Activated T-helper 9 cell treated with anti-CD3 and anti-CD28 coated beads, Interleukin-2, amount 50 U/mL, for 16 hours (primary cell): ENCODE measurements at places on chromosomes 2 and 18.
A peak's percentile ranks its signal among the peaks of the same experiment; 100 is the strongest.

DNA sequence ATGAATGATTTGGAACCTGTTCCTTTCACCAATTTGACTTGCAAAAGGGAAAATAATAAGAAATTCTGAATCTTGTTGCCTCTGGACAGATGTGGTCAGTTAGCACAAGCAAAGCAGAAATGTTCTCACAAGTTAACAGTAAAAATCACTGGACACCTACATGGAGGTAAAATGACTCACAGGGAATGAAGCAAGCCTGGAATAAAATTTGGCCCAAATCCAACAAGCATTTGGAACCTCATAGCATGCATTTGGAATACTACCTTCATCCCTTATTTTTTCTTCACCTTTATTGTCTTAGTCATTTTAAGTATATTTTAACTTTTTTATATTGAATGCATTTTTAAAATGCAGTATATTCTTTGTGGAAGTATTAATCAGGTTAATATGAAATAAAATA, 602.9 kb downstream of the ARHGAP15 start:
- DNase-seq: no peak

DNA sequence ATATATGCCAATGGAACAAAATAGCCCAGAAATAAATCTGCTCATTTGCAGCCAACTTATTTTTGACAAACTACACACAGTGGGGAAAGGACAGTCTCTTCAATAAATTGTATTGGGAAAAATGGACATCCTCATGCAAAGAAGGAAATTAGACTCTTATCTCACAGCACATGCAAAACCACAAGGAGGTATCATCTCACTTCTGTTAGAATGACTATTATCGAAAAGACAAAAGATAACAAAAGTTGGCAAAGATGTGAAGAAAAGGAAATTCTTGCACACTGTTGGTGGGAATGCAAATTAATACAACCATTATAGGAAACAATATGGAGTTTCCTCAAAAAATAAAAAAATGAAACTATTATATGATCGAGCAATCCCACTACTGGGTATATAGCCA, 16.3 kb upstream of the WDR75 start:
- DNase-seq: no peak

DNA sequence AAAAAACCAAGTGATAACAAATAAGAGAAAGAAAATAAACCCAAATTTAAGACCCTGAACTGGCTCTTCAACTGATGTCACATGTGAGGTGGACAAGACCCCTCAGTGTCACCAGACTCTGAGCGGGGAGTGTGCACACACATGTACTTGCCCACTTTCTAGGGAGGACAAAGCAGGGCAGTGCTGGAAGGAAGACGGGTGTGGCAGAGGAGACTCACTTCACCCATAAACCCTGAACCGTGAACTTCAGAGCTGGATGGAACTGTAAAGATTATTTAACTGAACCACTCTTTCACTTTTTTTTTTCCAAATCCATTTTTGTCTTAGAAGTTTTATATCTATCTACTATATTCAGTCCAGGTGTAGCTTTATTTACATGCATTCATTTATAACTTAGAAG, 12.3 kb downstream of the PLA2R1 start:
- no peak for DNase-seq

GRCh38 chr2:233164967-233165366, 86.5 kb upstream of the ATG16L1 start:
- no peak for DNase-seq

- no peak for DNase-seq
These were observed 26.5 kb upstream of the CREB1 start for GRCh38 chr2:207503234-207503633.

DNA sequence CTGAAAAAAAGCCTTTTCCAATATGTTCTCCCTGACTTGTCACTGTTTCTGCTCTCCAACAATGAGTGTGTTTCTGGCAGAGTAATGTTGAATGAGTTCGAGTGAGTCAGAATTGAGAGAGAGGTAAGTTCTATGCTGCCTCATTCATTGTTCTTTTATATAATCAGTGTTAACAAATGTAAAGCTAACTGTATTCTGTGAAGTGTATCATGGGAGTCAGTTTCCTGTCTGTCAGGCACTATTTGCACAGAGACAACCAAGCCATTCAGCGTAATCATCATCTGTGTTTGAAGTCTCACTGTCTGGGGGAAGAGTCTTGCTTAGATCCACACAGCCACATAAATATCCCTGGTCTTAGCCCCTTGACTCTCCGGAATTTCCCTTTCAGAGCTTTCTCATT, 22.0 kb upstream of the UPP2 start:
- no peak for DNase-seq

GRCh38 chr18:55546851-55547704, 40.9 kb downstream of the TCF4 start:
- no peak for DNase-seq

GRCh38 chr2:171847627-171848026, 46.4 kb downstream of the SLC25A12 start:
- DNase-seq: no peak

- no peak for DNase-seq
These were observed 826.7 kb upstream of the ACVR2A start for GRCh38 chr2:147017951-147018645.

- peak; percentile 6 for DNase-seq
These were observed 57.0 kb downstream of the COA5 start for GRCh38 chr2:98551316-98551715.

DNA sequence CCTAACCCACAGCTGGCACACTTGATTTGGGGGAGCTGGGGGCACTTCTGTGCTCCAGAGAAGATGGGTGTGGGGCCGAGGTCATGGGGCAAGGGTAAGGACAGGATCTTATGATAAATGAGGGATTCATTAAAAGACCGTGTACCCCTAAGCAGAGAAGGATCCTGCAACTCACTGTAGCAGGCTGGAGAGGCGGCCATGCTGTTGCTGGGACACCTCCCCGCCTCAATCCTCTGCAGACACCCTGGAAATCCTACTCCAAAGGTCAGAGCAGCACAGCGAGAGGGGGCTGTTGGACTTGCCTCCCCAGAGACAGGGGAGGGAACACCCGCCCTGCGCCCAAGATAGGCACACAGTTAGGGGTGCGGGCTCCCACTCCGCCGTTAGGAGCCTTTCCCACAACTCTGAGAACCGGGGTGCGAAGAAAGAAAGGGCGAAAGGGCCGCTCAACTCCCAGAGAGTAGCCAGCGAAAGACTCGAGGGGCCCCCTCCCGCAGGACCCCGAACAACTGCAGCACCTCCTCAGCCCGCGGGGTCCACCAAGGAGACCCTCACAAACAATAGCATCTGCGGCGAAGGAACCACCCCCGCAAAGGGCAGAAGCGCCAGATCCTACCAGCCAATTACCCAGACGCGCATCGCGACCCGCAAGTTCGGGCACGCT, 1.4 kb downstream of the PARD6G start:
- DNase-seq: no peak
